ENCODE measurements at places on chromosomes 4 and X.

DNA sequence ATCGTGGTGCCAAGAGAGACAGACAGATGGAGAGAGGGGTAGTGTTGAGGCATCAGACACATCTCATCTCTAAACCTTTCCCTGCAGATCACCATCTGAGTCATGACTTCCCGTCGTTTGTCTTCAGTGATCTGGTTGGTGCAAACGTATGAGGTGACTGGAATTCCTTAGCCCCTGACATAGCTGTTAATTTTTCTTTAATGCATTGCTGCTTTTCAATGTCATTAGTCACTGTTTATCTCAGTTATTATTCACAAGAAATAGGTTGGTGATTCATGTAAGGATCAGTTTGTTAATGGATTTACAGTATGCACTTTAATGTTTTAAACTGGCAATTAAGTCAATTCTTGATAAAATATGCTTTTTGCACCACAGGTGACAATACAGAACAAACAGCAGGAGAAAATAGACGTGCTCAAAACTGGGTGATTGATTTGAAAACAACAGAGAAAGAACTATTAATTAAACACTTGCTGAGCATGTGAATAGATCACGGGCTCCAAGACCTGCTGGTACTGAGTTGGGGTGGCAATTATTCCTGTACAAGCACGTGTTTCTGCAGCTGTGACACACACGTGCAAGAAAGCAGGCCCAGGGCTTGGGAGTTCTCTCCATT is 1.3 kb upstream of the TMEM154 start:
- DNase-seq: peak; percentile 92

DNA sequence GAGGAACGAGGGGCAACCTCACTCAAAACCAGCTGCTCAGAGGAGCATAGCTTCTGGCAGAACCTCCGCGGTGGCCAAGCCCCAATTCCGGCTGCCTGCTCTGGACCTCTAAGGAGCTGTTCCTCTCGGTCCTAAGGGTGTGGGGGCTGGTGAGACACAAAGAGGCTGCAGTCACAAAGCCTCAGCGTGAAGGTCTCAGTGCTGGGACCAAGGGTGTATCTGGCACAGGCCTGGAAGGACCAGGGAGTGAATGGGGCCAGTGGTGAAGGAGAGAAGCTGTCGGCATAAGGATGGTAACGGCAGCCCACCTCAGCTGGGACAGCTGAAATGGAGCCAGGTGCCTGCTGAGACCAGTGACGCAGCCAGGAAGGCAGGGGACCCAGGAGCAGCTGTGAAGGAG is 5.3 kb downstream of the PDE6B start:
- DNase-seq: no peak

DNA sequence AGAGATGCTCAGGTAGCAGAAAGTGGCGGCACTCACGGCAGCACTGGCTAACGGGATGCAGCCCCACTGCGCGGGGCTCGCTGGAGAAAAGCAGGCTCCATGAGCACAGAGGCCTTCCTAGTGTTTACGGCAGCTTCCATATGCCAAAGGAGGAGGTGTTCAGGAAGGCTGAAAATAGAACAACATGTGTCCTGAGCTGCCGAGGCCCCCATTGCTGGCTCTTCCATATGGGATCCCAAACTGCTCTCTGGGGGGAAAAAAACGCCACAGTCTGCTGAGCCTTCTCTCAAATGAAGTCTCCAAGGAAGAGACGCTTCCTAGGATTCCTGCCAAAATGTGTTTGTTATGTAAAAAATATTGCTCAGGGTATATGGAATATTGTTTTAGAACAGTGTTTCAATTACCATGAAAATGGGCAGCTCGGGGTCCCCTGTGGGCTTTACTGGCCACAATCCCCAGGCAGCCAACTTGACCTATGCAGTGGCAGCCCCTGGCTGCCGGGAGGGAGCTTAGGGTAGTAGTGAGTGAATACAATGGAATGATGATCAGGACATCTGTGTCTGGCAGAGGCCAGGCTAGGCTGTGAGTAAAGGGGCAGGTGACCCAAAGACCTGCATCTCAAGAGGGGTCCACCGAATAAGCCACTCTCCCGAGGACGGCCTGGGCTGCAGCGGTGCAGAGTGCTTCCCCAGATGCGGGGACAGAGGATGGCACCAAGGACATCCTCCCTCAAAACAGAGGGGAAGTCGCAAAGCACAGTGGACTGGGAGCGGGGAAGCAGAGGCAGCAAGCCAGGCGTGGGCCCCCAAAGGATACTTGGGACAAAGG is 170.1 kb downstream of the AFAP1 start:
- no peak for DNase-seq

DNA sequence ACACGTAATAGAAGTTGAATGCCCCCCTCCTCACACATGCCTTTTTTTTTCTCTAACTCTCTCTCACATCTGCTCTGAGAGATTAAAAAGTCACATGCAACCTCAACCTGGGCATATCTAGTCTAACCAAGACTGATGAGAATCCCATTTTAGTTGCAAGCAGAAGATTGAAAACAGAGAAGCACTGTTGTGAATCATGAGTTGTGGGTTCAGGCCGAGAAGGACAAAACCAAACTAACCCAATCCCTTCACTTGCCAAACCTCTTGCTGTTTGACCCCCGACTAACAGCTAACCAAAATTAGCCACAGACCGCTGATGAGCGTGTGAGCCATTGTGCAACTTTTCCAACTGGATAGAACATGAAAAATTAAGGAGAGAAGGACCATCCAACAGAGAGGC is 31.8 kb downstream of the CXCL1 start:
- no peak for DNase-seq

- DNase-seq: no peak
Measured at GRCh38 chrX:75781611-75782010, 3.4 kb downstream of the MAGEE2 start.

- DNase-seq: no peak
Measured at GRCh38 chr4:94722270-94722669, 35.5 kb upstream of the BMPR1B start.

GRCh38 chr4:2948895-2949781 is 14.1 kb downstream of the NOP14 start:
- no peak for DNase-seq

DNA sequence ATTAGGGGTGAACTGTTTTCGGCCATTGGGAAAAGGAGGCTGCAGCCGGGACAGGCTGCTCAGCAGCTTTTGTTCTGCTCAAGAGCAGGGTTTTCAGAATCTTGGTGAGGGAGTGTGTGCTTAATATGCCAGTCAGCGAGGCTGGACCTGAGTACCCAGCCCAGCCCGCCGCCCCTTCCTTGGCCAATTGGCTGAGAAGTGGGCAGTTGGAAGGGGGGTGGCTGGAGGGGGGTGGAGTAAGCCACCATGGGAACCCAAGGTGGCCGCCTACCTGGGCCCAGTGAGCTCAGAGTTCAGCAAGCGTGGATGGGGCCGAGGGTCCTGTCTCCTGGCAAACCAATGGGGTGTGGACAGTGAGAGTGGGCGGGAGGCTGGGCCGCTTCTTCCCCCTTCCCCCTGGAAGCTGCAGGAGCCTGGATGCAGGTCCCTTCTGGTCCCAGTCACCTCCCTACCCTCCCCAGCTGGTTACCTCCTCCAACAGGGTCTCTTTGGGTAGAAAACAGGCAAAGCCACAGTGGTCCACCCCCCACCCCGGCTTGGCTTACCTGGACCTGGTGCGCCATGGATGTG is 52.5 kb downstream of the SORCS2 start:
- no peak for DNase-seq

GRCh38 chr4:179757641-179758040 is 2315.4 kb upstream of the AGA start:
- DNase-seq: no peak

DNA sequence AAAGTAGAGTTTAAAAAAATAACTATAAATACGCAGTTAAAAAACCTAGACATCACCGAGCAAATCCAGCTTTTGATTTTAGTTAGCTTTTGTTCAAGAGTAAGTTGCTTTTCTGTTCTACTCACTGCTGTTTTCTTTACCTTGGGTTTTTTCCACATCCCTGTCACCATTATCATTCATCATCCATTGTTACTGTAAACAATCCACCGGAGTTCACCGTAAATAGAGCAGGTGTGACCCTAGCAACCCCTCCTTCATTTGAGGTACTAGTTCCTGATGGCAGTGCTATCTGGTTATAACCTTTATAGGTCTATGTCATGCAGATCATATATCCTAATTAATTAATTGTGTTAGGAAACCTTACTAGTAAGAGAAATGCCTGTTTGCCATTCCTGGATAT is 43.0 kb upstream of the TEX13D start:
- no peak for DNase-seq

- DNase-seq: no peak
Measured at GRCh38 chrX:46317163-46317562, 228.1 kb downstream of the ZNF674 start.

- DNase-seq: peak; percentile 47
Measured at GRCh38 chr4:19809989-19810388, 441.7 kb upstream of the SLIT2 start.

DNA sequence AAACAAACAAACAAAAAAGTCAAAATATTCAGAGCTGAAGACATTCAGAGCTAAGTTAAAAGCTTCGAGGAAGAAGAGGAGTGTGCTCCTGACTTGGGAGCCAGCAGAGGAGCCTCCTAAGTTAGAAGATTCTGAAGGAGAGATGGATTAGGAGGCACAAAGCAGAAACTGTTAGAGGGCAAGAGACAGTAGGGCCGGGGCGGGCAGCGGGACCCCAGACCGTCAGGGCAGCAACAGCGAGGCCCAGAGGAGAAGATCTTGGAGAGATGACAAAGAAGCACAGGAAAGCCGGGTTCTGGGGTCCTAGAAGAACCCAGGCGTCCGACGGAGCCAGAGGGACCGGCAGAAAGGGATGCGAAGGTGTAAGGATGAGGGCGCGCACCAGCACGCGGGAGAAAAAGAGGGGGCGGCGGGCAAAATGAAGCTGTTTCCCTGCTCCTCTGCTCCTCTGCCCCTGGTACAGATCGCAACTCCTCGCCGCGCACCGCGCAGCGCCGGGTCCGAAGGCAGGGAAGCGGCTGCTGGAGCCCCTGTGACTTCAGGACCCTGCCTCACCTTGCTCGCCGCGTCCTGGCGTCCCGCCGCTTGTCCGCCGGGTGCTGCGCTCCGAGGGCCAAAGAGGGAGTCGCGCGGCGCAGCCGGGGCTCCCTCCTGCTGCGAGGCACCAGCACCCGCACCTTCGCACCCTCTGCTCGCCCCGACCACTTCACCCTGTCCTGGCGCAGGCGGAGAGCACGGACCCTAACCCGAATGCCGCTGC is 477 bp downstream of the KLHL13 start:
- DNase-seq: peak; percentile 7

- DNase-seq: peak; percentile 53
Measured at GRCh38 chr4:188015025-188015940, 19.7 kb downstream of the ZFP42 start.

DNA sequence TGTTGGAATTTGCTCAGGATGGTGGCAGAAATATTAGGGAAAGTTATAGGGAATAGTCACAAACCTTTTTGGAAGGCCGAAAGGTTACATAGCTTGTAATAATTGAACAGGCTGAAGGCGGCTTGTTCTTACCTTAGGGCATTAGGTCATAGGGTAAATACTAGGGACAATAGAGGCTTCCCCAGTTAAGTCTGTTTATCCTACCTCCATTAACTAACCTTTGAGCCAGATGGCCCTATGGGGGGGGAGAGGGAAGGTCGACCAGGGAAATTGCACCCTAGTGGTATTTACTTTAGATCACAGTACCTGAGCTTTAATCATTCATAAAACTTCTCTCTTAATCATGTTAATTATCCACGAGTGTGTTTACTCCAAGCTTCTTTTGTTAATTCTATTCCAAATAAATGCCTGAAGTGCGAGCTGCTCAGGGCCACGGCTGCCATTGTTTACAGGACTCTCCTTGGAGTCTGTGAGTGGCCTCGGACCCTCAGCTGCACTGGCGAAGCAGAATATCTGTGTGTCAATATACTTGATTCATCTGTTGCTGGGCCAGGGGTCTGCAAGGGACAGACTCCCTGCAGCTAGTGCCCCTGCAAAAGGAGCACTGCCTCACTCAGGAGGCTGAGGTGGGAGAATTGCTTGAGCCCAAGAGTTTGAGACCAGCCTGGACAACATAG is 22.9 kb downstream of the PAGE2 start:
- no peak for DNase-seq

- no peak for DNase-seq
Measured at GRCh38 chrX:102866981-102867656, 70.0 kb upstream of the RAB40AL start.

DNA sequence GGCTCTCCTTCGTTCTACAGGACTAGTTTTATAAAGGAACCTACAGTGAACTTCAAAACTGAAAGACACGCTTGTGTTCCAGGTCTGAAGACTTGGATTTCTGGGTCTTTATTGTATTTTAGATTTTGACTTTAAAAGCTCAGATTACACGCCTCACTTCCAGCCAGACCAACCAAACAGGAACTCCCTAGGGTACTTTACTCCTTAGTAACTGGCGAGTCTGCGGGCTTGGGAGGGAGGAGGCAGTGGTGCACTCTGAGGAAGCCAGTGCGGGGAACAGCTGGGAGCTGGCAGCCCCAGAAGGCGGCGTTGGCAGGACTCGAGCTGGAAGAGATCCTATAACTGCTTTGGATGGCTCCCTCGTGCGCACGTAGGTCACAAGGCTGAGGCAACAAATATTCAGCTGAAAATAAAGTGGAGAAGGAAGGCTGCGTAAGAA is 391 bp upstream of the PHKA1 start:
- DNase-seq: peak; percentile 73

DNA sequence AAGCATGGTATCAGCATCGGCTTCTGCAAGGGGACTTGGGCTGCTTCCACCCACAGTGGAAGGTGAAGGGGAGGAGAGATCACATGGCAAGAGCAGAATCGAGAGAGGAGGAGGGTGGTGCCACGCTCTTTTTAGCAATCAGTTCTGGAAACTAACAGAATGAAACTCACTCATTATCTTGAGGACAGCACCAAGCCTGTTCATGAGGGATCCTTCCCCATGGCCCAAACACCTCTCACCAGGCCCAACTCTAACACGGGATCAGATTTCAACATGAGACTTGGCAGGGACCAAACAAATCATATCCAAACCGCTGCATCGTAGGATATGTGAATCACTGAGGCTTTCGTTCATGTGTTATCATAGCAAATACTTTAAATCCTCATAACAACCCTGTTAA is 125.5 kb downstream of the GPC3 start:
- DNase-seq: peak; percentile 78

DNA sequence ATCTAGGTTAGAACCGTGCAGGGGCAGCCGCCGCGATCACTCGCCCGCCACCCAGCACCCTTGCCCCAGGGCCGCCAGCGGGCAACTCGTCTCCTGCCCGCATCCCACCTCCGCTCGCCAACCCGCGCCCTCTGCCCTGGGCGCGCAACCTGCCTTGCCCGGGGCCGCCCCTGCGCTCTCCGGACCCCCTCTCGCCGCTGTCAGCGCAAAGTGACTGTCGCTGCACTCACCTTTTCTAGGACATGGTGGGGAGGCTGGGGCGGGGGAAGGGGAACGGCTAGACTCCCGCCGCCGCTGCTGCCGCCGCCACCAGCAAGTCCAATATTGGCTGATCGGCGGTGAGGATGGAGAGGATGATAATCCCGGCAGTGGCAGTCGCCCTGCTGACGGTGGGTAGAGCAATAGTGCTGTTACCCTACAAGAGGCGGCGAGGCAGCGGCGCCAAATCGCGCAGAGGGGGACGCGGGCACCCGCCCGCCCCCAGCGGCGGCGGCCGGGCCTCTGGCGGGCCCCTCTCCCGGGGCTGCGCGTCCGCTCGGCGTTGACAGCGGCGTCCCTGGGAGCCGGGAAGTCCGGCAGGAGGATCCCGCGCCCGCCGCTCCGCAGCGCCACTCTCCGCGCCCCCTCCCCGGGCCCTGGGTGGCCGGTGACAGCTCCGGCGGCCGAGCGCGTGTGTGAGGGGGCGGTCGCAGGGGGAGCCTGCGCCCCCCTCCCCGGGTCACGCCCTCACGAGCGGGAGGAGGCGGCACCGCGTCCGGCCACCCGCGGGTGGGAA is 2.3 kb upstream of the NR3C2 start:
- peak; percentile 5 for DNase-seq
